Dermis microvascular lymphatic vessel endothelial cell (primary cell): ENCODE measurements at places on chromosomes 3 and 15. TPM values are rescaled to one million over a fixed set of nuclear protein-coding genes. Genes with fewer than 3 reads are reported as not detected.

Gene GOLGA6D
- not detected in 2 replicates for total RNA-seq

Gene DAZL
- total RNA-seq = not detected in 2 replicates

Gene CLDN18
- total RNA-seq = not detected in 2 replicates

Gene SOX14
- not detected in 2 replicates for total RNA-seq

Gene ECE2
- total RNA-seq = not detected in 2 replicates

Gene NEK10
- total RNA-seq = 1.3 and 1.9 TPM in 2 replicates

Gene C15orf39
- 4.5 and 10.1 TPM in 2 replicates for total RNA-seq

Gene C3orf49
- total RNA-seq = not detected in 2 replicates

Gene ACSBG1
- total RNA-seq = not detected in 2 replicates

Gene OR5K2
- total RNA-seq = not detected in 2 replicates

Gene CKMT1A
- not detected in 2 replicates for total RNA-seq

Gene GXYLT2
- 0.13 TPM in 2 replicates for total RNA-seq

Gene IL16
- 2.4 and 2.7 TPM in 2 replicates for total RNA-seq

Gene CD96
- total RNA-seq = not detected in 2 replicates

Gene RFT1
- 12.2 and 13.5 TPM in 2 replicates for total RNA-seq

Gene SST
- not detected in 2 replicates for total RNA-seq

Gene IL1RAP
- 1.9 and 2.1 TPM in 2 replicates for total RNA-seq

Gene LOXL1
- total RNA-seq = 0.13 and 0.38 TPM in 2 replicates

Gene RASGRP1
- 0.13 and 0.26 TPM in 2 replicates for total RNA-seq

Gene HTR3E
- total RNA-seq = not detected in 2 replicates

Gene VIPR1
- 0.38 TPM in 1 of 2 replicates, not detected in the other for total RNA-seq

Gene GREM1
- total RNA-seq = under 0.01 and 0.13 TPM in 2 replicates

Gene RTP1
- total RNA-seq = not detected in 2 replicates

Gene NPTN
- total RNA-seq = 77.2 and 125 TPM in 2 replicates

Gene CPN2
- not detected in 2 replicates for total RNA-seq

Gene COL7A1
- under 0.01 and 0.13 TPM in 2 replicates for total RNA-seq

Gene ZPLD1
- not detected in 2 replicates for total RNA-seq

Gene NAA80
- 4.0 and 4.5 TPM in 2 replicates for total RNA-seq

Gene GRIP2
- total RNA-seq = not detected in 2 replicates

Gene INTS14
- 29.8 and 37.4 TPM in 2 replicates for total RNA-seq

Gene CCK
- total RNA-seq = not detected in 2 replicates

Gene AEN
- 42.7 and 46.8 TPM in 2 replicates for total RNA-seq

Gene OXTR
- 0.13 and 1.3 TPM in 2 replicates for total RNA-seq

Gene CDCP1
- total RNA-seq = 0.13 and 0.39 TPM in 2 replicates

Gene CX3CR1
- not detected in 2 replicates for total RNA-seq

Gene ATP10A
- under 0.01 TPM in 1 of 2 replicates, not detected in the other for total RNA-seq

Gene SLC38A3
- total RNA-seq = under 0.01 TPM in 2 replicates

Gene C2CD4A
- 3.2 and 4.3 TPM in 2 replicates for total RNA-seq
